ENCODE measurements at places on chromosomes 16 and 17.

DNA sequence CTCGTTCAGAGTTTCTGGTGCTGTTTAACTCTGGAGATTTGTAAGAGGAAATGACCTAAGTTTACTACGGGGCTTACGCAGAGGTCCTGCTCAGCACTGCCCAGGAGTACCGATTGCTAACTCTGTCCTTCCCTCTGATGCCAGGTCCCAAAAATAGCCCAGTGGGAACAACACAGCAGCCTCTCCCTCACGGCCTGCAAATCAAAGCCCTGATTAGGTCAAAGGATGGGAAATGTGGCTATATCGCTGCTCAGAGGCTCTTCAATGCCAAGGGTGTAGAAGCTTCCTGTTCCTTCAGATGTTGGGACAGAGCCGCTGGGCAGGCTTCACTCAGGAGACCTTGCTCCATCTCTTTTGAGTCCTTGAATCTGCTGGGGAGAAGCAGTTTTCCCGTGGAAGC, 174.2 kb upstream of the KCNJ16 start:
- DNase-seq: no peak

GRCh38 chr16:53949715-53950410, 245.9 kb downstream of the FTO start:
- DNase-seq: no peak

GRCh38 chr16:13307255-13307654, 405.9 kb downstream of the SHISA9 start:
- peak; percentile 97 for DNase-seq

DNA sequence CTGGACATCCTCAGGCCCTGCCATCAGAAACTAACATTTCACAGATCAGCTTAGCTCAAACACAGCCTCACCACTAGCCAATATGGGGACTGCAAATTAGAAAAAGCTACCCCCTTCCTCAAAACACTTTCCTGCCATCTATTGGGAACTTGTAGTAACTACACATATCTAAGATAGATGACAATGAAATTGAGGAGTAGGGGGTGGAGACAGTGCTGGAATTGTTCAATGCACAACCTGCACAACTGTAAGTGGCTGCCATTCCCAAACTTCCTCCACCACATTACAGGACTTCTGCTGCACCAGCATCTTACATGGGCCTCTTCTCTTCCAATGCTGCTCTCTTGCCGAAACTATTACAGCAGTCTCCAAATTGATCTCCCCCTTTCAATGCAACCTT, 21.9 kb downstream of the AIPL1 start:
- no peak for DNase-seq

- no peak for DNase-seq
Measured at GRCh38 chr17:67386965-67387551, 10.0 kb downstream of the PITPNC1 start.

- no peak for DNase-seq
Measured at GRCh38 chr17:55266051-55266957, 1.5 kb downstream of the HLF start.

- no peak for DNase-seq
Measured at GRCh38 chr17:80777274-80777673, 214.4 kb upstream of the CHMP6 start.

DNA sequence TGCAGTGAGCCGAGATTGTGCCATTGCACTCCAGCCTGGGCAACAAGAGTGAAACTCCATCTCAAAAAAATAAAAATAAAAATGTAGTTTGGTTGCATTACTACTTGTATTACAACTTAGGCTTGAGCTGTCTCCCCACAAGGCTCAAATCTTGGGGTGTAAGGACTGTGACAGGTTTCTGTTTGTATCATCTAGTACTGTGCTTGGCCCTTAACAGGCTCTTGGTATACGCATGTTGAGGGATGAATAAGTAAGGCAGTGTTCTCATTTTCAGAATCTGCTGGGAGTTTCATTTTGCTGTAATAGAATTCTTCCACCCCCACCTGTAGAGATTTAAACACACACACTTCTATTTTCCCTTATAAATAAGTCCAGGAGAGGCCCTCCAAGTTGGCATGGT, 289.4 kb upstream of the EEF2KMT start:
- DNase-seq: no peak

DNA sequence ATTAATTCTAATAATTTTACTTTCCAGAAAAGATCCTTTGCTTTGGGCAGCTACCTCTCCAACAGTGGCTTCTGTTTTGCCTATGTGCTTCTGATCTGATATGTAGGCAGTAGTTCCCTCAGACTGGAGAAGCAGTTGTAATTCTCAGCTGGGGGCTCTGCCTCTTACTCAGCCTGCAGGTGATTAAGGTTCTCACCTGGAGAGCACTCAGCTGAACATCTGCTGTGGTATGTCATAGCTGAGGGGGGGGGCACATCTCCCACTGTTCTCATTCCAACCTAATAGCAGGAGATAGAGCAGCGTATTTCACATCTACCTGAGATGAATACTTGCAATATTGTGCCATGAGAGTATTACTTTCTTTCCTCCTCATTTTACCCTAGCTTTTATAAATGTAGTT, 511.9 kb upstream of the CDH8 start:
- DNase-seq: no peak

- DNase-seq: no peak
Measured at GRCh38 chr16:11539641-11540050, 47.1 kb downstream of the LITAF start.

DNA sequence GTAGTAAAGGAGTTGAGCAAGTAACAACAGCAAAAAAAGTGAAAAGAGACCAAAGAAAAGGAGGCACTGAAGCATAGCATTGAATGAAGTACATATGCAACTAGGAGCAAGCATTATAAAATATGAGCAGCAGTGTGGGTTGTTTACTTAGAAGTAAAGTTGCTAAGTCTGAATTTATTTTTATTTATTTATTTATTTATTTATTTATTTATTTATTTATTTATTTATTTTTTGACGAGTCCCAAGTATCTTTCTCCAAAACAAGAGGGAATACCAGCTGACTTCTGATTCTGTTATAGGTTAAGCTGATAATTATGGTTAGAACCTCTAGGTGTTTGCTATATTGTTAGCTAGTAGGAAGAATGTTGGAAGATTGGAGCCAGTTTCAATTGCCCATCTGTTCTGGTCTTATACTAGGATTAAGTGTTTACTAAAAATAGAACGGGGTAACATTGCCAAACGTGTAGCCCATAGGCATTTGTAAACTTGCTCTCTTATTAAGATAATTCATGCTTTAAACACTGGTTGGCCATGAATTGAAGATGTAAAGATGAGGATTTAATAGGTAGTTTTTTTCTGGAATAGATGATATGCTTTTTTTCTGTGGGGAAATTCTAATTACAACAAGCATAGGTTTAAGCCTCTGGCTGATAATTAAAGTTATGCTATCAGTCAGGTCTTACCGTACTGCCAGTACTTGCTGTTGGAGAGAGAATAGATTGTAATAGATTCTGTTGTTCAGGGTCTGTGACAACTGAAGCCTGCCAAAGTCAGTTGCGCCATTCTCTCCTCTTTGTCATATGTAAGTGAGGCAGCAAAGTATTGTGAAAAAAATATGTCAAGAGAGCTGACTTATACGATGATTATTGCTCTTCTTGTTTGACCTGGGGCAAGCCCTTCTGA, 66.7 kb downstream of the PPM1E start:
- DNase-seq: no peak

DNA sequence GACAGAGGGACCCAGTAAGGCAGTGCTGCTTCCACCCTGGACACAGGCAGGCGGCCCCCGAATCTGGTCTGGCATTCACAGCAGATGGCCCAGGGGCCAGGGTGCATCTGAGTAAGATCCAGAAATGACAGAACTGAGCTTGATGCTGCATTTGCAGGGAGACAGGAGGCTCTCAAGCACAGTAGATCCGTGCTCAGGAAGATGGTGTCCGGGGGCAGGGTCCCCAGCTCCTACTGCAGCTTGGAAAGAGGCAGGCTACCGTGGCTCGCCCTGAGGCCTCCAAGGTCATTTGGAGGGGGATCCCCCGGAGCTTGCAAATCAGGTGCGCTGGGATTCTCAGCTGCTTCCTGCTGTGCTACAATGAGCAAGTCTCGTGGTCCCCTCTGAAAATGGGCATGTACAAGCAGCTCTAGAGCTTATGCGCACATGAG, 2.2 kb downstream of the C16orf95 start:
- DNase-seq: no peak

DNA sequence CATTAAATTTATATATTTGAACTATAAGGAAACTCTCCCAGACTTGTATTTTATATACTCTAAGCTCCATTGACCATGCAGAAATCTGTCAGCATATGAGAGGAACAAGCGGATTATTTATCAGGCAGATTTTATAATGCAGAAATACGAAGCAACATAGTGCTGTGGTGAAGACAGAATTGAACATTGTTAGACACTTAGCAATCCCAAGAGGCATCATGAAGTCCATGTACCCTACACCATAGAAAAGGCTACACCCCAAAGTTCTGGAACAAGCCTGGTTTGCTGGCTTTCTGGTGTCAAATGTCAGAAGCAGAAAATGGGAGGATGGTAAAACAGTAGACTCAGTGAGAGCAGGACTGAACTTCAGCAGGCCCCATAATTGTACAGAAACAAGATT, 241.1 kb downstream of the PRKCA start:
- DNase-seq: no peak

DNA sequence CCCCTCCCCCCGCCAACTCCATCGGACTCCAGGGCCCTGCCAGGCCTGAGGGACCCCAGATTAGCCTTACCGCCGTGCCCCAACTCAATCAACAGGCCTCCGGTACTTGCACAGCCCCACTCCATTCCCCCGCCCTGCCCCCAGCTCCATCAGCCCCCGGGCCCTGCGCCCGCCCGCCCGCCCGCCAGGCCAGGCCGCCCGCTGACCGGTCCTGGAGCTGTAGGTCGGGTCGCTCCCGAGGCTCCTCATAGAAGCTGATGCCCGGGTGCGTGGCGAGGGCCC, 308 bp downstream of the GTF3C1 start:
- no peak for DNase-seq

DNA sequence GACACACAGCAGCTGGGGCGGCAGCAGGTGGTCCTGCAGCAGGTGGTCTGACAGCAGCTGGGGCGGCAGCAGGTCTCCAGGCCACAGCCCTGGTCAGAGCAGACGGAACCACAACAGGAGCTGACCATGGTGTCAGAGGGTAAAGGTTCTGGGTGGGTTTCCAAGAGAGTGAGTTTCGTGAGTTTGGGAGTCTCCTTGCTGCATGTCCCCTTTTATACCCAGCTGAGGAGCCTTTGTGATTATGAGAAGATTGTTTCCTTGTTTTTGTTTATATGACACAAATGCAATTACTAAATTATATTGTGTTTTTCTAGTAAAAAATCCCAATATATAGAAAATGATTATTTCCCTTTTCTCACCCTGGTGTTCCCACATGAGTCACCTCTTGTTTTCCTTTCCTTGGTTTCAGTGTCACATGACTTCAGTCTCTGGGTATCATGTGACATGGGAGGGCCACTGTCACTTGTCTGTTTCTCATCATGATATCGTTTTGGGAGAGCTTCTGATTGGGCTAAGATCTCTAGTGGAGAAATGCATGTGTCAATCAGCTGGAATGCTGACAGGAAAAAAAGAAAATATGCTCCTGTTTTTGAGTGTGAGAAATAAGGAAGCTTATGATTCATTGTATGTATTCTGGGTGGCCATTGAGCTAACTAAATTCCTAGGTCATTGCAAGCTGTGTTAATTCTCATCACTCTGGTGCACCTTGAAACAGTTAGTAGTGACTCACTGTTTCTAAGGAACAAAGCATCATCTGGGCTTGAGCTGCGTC, at the start of gene KRTAP4-6:
Gene KRTAP4-6, minus strand, starts transcription at position 185 of the 772 bp plus-strand sequence. Its CDS starts 57 bp downstream, at position 128.
- DNase-seq: peak; percentile 76

GRCh38 chr17:82435103-82435502, 15.4 kb downstream of the CYBC1 start:
- DNase-seq: no peak

- DNase-seq: no peak
Measured at GRCh38 chr17:45837603-45838002, 7.1 kb upstream of the SPPL2C start.

DNA sequence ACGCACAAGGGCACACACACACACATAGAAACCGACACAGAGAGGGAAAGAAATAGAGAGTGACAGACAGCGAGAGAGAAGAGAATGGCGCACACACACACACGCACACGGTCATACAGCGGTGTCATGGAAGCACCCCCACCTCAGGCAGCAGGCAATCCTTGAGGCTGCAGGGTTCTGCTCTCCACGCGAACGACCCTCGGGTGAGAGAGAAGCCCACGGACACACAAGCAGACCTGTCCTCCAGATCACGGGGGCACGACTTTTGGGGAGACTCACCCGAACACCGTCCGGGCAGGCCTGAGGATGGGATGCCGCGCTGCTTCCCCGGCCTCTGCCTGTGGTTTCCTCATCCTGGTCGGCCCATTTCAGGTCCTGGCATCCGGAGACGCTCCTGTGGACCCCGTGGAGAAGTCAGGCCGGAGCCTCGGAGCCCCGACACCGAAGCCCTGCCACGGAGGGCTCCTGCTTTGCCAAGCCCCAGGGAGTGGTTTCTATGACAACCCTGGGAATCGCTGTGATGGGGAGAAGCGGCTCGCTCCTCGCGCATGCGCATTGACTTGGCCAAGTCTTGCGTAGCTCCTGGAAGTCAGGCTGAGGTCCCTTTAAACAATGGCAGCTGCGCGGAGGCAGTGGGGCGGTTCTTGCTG, 118.2 kb upstream of the KCNJ18 start:
- DNase-seq: no peak

GRCh38 chr16:57297856-57298255, 13.4 kb upstream of the PLLP start:
- DNase-seq: no peak

DNA sequence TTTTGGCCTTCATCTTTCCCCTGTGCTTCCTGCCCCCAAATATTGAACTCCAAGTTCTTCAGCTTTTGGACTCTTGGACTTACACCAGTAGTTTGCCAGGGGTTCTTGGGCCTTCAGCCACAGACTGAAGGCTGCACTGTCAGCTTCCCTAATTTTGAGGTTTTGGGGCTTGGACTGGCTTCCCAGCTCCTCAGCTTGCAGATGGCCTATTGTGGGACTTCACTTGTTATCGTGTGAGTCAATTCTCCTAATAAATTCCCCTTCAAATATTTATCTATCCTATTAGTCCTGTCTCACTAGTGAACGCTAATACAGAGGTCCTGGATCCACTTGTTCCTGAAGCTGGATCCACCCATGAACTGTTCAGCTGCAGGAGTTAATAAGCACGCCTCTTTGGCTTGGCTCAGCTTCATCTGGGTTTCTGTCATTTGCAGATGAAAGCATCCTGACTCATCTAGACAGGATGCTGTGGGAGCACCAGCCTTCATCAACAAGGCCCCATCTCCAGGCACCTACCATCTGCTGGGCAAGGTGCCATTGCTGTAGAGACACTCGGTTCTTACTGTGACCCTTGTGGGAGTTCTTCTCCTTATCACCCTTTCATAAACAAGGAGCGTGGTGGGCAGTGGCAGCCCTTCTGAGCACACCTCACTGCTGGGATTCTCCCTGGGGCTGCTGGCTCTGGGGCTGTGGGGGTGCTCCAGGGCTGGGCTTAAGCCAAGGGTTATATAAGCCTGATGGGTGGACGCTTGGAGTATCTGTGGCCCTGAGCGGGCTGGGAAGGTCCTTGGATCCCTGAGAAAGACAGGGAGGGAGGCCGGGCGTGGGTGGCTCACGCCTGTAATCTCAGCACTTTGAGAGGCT, 23.1 kb downstream of the LAT start:
- no peak for DNase-seq

GRCh38 chr17:80766290-80766855, 221.7 kb downstream of the RPTOR start:
- DNase-seq: no peak

Data from epithelial cell of proximal tubule (primary cell).